RCC 7860 (cell line): ENCODE measurements at places on chromosomes 12 and 14.

GRCh38 chr12:24478254-24478653 lies 470.6 kb downstream of the BCAT1 start:
- DNase-seq = no peak

- DNase-seq = peak; percentile 40
These were observed 120.7 kb downstream of the AACS start for GRCh38 chr12:125185740-125186470.

DNA sequence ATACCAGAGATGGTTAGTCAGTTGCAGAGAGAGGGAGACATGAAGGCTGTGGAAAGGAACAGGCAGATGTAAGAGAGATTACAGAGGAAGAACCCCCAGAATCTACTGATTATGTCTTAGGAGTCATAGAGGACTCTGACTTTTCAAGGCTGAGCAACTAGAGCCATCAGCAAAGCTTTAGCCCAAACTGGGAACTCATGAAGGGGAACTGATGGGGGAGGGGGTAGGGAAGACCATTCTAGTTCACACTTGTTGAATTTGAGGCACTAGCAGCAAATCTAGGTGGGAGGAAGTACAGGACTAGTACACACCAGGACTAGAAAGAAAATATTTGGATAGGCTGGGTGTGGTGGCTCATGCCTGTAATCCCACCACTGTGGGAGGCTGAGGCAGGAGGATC lies 10.1 kb downstream of the LGALS3 start:
- DNase-seq = no peak

DNA sequence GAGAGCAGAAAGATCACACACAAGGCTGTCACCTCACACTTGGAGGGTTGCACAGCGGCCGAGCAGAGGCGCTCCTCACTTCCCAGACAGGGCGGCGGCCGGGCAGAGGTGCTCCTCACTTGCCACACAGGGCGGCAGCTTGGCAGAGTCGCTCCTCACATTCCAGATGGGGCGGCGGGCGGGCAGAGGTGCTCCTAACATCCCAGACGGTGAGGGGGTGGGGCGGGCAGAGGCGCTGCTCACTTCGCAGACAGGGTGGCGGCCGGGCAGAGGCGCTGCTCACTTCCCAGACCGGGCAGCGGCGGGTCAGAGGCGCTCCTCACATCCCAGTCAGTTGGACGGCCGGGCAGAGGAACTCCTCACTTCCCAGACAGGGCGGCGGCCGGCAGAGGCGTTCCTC lies 9.1 kb downstream of the TMBIM4 start:
- no peak for DNase-seq

DNA sequence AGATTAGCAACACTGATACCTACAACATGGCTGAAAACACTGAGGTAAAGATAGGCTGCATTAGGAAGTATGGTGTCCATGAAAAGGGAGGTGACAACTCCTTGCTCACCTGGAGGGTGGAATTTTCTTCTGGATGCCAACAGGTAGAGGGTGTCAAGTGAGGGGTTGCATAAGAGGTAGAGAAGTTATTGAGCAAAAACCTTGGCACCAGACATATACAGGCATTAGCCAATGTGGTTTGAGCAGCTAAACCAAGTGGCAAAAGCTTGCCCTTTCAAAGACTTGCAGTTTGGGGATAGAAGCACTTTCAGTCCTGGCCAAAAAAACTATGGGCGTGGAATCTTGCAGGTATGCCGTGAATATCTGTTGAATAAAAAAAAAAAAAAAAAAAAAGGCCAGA lies 3.8 kb downstream of the RITA1 start:
- no peak for DNase-seq

DNA sequence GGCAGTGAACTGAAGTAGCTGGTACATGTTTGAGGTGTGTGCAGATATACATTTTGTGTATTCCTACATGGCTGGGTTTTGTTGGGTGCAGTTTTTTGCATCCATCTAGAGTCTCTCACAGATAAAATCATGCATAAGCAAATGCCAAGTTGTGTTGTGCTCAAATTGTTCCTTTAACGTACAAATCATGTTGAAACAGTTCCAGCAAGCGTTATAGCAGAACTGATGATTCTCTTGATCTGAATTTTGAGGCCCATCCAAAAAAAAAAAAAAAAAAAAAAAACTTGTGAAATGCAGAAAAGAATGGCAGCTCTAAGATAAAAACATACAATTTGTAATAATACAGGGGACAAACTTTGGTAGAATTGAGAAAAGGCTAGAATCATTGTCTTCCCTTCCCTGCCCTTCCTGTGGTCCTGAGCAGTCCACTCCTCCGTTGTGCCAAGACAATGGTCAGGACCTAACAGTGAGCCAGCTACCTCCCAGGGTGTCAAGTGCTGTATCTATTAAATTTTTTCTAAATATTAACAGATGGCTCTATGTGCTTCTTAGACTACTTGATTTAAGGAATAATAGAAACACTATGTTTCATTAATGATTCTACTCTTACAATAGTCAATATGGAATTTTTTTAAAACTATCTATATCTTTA lies 122.1 kb downstream of the PLEKHA5 start:
- no peak for DNase-seq

DNA sequence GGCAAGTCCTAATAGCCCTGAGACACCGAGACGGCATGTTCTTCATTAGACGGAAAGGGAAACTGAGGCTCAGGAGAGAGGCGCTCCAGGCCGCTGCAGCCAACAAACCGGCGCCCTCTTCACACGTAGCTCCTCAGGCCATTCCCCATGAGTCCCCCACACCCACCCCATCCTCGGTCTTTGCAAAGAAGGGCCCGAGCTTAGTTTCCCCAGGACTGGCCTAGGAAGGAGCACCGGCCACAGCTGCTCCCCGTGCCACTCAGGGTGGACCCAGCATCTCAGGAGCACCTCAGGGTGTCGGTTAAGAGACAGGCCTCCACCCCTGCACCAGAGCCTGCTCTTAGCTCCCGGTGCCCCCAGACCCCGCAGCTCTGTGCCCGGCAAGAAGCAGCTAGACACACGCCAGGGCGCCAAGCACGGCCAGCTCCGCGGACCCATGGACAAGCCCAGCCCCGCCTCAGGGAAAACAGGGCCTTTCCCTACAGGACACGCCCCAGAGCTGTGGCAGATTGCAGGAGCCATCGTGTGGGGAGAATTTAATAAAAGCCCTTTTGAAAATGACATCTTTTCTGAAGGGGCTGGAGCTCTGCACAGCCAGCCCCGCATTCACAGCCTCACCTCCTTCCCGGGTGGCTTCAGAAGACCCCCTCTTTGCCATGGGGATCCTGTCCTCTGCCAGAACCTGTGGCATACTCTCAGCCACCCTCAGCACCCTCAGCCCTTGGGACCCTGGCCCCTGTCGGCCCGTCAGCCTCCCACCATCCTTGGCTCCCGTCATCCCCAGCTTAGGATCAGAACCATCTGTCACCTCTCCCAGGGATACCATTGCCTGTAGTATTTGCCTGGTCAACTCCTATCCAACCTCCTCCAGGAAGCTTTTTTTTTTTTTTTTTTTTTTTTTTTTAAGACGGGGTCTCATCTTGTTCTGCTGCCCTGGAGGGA lies 59.7 kb downstream of the LGMN start:
- DNase-seq = no peak

GRCh38 chr12:53827306-53827705 lies 75.5 kb upstream of the CISTR start:
- DNase-seq = no peak
